Left renal pelvis (tissue), 4 donors: ENCODE measurements at places on chromosomes 11 and 22.

GRCh38 chr11:125165111-125165842, 726 bp downstream of the PKNOX2 start:
- no peak for DNase-seq

DNA sequence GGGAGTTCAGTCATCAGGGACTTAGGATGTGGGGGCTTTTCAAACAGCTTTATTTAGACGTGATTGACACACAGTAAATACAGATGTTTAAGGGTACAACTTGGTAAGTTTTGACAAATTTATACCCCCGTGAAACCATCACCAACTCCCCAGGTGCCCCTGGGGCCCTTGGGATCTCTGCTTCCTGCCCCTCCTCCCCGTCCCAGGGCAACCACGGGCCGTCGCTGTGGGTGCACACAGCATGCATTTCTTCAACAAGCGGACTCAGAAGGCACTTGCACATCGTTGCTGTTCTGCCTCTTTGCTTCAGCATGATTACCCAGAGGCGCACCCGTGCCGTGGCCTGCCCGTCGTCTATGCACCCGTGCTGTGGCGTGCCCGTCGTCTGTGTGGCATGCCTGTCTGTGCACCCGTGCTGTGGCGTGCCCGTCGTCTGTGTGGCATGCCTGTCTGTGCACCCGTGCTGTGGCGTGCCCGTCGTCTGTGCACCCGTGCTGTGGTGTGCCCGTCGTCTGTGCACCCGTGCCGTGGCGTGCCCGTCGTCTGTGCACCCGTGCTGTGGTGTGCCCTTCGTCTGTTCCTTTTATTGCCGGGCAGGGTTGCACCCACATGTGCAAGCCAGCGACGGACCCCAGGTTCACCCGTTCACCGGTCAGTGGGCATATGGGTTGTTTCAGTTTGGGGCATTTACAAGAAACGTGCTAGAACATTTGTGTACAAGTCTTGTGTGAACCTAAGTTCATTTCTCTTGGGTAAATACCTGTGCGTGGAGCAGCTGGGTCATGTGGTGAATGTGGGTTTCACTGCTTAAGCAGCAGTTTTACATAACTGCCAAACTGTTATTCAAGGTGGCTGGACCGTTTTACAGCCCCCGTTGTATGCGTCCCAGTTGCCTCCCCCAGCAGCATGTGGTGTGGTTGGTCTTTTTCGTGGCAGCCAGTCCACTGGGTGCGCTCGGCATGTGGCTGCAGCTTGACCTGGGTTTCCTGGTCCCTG, 8.3 kb downstream of the CD81 start:
- DNase-seq = no peak

DNA sequence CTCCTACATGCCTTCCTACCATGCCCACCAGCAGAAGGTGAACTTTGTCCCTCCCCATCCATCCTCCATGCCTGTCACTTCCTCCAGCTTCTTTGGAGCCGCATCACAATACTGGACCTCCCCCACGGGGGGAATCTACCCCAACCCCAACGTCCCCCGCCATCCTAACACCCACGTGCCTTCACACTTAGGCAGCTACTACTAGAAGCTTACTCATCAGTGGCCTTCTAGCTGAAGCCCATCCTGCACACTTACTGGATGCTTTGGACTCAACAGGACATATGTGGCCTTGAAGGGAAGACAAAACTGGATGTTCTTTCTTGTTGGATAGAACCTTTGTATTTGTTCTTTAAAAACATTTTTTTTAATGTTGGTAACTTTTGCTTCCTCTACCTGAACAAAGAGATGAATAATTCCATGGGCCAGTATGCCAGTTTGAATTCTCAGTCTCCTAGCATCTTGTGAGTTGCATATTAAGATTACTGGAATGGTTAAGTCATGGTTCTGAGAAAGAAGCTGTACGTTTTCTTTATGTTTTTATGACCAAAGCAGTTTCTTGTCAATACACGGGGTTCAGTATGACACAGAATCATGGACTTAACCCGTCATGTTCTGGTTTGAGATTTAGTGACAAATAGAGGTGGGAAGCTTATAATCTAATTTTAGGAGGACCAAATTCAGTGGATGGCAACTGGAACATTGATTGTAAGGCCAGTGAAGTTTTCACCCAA, 56.1 kb downstream of the KCNJ1 start:
- no peak for DNase-seq

- DNase-seq = no peak
These were observed 1.9 kb downstream of the LRP4 start for GRCh38 chr11:46916286-46917108.

DNA sequence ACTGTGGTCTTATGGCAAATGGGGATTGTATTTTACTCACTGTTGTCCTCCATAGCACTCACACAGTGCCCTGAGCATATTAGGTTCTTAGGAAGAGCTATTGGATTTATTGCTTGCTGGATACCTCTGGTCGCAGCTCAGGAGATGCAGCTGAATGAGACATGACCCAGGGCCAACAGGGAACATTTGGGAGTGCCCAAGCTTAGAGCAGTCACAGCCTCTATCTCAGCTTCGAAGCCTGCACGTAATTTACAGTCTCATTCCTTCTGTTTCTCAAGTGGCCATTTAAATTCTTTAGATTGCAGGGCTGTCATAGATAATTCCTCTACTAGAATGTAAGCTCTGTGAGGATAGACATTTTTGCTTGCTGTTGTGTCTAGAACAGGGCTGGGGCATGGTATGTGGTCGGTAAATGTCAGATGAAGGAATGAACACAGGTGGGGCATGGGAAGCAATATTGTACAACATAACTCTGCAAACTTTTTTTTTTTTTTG, 192.8 kb downstream of the GRIK4 start:
- DNase-seq = no peak

DNA sequence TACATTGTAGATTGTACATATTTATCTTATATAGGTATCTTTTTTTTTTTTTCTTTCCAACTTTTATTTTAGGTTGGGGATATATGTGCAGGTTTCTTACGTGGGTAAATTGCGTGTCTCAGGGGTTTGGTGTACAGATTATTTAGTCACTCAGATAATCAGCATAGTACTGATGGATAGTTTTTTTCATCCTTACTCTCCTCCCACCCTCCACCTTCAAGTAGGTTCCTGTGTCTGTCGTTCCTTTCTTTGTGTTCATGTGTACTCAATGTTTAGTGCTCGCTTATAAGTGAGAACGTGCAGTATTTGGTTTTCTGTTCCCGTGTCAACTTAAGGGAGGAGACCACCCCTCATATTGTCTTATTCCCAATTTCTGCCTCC, 9.6 kb downstream of the C11orf96 start:
- DNase-seq = no peak

- no peak for DNase-seq
These were observed 51.7 kb downstream of the PHF21A start for GRCh38 chr11:46069595-46069994.
